ENCODE measurements at places on chromosomes 5 and 9.

GRCh38 chr5:149938279-149938678, 6.3 kb downstream of the PDE6A start:
- no peak for DNase-seq

- DNase-seq, result no peak
Observed at GRCh38 chr9:2193552-2193951, 178.4 kb downstream of the SMARCA2 start.

GRCh38 chr9:72025906-72026305, 34.5 kb downstream of the C9orf57 start:
- DNase-seq, result no peak

- no peak for DNase-seq
Observed at GRCh38 chr5:87899721-87900131, 368.9 kb downstream of the TMEM161B start.

GRCh38 chr5:138946241-138946623, 71.1 kb upstream of the LRRTM2 start:
- no peak for DNase-seq

DNA sequence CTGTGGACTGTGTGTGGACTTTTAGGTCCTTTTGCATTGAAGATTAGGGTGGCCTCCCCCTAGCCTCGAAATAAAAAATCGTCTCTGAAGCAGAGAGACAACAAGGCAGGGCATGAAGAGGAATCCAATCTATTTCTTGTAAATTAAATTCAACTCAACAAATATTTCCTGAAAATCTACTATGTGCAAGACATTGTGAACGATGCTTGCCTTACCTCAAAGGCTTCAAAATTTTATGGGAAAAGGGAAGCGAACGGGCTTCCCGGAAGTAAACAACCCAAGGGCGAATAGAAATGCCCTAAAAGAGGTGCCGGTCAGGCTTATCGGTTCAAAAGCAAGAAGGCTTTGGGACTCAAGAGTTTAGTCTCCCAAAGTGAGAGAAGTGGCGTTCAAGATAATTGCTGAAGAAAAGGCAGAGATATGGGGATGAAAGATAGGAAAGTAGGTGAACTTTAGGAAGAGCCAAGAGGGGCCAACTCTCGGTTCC, 525 bp downstream of the KIF24 start:
- no peak for DNase-seq

- no peak for DNase-seq
Observed at GRCh38 chr5:14855366-14855765, 16.2 kb downstream of the ANKH start.

DNA sequence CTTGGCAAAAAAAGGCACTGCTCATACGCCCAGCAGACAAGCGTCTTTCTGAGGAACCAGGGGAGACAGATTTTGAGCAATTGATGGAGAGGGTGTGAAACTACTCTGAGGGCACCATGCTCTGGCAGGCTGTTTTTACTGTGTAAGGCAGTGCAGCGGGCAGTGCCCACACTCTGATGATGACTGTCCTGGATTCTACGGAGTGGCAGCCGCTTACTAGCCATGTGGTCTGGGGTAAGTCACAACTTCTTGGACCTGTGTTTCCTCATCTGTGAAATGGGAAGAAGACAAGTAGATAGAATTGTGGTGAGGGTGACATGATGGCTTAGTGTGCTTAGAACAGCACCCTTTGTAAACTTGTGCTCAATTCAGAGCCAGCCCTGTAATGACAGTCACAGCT, 38.8 kb downstream of the FABP6 start:
- no peak for DNase-seq

DNA sequence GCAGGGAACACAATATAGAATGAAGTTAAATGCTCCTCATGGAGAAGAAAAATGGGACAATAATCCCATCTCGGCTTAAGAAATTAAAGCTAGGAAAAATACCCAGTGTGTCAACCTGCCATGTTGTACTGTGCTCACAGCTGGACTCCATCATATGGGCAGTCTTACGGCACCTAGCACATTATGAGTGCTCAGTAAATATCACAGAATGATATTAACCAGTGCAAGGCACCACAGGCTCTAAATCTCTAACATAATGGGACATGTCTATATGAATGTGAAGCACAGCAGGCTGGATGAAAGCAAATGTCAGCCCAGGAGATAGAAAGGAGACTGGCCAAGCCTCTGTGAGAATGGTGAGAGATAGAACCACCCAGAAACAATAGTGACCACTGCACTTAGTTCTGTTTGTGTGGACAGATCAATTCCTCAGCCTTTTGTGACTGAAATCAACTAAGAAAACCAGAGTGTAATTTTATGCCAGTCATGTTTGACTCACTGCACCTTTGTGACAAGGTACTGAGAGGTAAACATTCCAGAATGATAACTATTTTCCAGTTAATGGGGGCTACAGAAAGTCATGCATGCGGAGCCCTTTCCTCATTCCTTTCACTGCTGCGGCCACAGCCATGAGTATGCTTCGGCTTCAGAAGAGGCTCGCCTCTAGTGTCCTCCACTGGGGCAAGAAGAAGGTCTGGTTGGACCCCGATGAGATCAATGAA, 140.4 kb upstream of the CDH6 start:
- no peak for DNase-seq

- no peak for DNase-seq
Observed at GRCh38 chr9:18874069-18874468, 158.9 kb downstream of the SAXO1 start.

- no peak for DNase-seq
Observed at GRCh38 chr9:89351584-89352300, 33.4 kb downstream of the SECISBP2 start.

DNA sequence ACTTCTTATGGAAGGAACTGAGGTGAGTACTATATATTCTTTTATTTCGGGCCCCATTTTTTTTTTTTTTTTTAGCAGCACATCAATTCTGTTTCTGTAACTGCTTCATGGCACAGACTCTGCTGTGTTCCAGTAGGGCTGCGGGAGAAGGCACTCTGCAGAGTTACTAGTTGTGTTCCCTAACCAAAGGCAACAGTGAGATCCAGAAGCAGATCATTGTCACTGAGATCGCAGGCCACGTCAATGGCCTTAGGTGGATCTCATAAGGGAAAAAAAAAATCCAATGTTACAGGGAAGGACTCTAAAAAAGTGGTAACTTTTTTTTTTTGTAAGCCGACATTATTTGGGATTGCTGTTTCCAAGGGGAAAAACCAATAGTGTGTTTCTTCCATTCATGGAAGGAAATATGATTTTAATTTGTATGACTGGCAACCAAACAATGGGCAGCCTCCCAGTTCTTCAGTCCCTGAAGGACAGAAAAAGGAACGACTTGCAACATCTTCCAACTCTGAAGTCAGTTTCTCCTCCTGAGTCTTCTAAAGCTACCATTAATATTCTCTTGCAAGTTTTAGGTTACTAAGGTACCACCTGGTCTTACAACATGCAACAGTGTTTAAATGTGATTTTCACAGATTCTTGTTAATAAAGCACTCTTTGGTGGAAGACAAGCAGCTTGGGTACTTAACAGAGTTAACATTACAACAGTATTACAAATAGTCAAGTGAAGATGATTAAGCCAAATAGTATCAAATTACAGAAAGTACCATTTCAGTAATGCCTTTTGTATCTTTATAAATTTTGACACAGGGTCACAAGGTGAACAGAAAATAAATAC, 52.8 kb downstream of the HABP4 start:
- no peak for DNase-seq

DNA sequence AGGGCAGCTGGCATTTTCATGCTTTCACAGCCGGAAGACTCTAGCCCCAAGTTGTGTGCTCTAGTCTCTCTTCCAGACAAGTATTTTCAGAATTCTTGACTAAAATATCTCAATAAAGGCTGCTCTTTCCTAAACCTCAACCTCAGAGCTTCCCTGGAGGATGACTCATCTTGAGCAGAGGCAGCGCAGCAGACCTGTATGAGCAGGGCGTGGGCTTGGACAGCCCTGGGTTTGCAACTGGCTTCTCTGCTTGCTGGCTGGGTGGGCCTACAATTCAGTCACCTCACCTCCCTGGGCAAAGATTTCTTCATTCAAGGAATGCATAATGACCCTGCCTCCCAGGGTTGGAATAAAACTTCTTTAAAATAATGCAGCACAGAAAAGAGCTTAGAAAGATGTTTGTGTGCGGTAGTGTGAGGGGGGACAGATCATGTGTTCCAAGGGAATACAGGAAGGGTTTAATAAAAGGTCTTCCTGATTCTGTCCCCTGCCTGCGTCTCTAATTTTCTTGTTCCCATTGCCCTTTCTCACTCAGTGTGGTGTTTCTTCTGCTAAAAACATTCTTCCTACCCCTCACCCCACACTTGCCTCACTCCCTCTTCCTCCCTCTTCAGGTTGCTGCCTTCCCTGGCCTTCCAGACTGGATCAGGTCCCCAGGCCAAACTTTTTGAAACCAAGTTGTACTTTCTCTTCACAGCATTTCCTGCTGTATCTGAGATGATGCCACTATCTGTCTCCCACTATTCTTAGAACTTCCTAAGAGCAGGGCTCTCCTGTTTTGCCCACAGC, 39.4 kb upstream of the MAP1B start:
- DNase-seq, result no peak

DNA sequence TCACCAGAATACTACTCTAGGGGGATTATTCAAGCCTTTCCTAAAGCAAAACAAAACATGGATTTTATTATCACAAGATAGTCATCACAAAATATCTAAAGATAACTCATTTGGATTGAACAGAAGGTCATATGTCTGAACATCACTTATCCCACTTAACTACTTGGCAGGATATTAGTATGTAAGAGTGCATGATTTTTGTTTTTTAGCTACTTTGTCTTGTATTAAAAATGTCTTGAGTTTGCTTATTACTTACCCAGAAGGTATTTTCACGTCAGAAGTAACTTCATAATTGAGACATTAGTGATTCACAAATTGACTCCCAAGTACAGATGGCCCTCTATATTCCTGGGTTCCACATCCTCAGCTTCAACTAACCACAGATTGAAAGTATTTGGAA, 113.8 kb downstream of the TLE4 start:
- no peak for DNase-seq

DNA sequence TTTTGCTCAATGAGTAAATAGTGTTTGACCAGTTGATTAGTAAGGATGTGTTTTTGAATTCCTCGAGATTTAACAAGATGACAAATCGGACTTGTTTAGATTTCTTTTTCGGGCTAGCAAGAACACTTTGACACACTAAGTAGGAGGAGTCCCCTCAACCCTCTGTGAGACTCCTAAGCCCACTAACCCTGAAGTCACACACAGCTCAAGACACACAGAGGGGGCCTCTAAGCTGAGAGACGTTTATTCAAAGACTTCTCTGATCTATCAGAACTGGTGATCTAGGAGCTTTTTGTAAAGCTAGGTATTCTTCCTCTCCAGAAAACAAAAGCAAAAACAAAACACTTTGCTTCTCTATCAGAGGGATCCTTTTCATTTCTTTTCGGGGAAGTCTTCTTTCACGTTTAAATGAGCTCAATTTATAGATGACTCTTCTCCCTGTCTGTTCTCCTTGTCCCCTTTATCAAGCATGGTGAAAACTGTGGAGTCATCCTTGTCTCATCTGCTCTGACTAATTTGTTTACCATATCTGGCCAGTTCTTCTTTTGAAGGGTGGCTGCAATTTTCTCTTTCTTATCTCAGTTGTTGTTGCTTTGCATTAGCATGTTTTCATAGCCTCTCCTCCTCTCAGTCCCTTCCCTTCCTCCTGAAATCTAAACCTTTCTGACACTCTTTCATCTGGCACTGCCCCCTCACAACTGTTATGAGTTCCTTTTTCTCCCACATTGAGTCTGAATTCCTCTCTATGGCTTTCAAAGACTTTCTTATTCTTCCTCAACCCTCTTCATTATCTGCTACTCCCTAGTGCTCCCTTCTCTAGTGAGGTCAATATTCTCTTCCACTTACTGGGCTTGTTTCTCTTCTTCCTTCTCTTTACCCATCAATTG, 68.5 kb upstream of the RAI14 start:
- DNase-seq, result no peak

- no peak for DNase-seq
Observed at GRCh38 chr5:40172721-40173120, 507.0 kb upstream of the PTGER4 start.

- no peak for DNase-seq
Observed at GRCh38 chr5:124420952-124421351, 325.5 kb downstream of the ZNF608 start.

GRCh38 chr9:18501949-18502348, 28.0 kb downstream of the ADAMTSL1 start:
- DNase-seq, result no peak

GRCh38 chr5:151591144-151591819, at the start of gene FAT2:
FAT2 (minus strand) TSS chr5:151591331; CDS start chr5:151568931, 22,400 bp downstream.
- DNase-seq, result no peak

DNA sequence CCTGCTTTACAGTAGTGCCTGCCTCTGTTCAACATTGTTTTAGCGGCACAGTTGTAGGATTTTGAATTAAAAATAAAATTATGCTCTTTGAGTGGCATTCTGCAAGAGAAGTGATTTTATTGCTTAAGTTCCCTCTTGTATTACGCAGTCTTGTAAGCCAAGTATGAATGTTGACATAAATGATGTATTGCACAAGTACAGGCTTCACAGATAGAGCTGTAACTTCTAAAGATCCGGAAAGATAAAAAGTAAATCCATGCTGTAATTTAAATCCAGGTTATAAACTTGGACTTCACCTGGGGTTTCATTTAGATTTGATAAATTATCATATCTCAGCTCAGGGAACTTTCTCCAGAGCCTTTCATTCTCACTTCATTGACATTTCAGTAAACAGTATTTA, 1114.7 kb downstream of the PTPRD start:
- no peak for DNase-seq

DNA sequence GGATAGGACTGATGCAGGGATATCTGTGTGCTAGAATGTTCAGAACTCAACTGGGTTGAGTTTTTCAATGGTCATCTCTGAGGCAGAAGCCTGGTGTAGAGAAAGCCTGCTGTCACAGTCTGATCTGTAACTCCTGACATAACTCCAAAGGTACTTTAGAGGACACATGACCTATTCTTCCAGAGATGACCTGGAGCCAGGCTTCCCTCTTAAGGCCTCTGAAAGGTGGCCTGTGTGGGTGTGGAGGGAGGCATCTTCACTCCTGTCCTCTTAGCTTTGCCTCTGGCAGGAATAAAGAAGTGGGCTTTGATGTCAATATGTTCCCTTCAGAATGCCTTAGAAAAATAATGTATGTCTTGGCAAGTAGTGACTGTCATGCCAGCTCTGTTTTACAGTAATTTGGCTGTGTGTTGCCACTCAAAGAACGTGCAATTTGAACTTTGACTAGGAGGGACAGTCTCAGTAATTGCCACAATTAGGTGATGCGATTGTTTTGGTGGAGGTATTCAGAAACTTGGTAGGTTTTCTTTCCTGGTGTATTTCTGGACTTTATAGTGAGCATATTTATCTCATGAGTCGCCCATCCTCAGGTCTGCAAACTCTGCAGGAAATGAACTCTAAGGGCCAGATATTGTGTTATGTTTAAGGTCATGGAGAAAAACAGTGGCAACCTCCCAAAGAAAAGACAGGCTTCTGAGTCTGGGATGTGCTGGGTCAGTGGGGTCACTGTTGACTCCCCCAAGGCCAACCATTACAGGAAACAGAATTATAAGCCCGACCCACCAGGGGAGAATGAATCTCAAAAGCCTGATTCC, 3.2 kb upstream of the C5orf63 start:
- DNase-seq, result no peak

- DNase-seq, result no peak
Observed at GRCh38 chr5:125266106-125266505, 519.7 kb upstream of the ZNF608 start.
